ENCODE measurements at places on chromosomes 12 and 14.

GRCh38 chr14:53035336-53036210 is 84.7 kb upstream of the FERMT2 start:
- DNase-seq, result no peak

DNA sequence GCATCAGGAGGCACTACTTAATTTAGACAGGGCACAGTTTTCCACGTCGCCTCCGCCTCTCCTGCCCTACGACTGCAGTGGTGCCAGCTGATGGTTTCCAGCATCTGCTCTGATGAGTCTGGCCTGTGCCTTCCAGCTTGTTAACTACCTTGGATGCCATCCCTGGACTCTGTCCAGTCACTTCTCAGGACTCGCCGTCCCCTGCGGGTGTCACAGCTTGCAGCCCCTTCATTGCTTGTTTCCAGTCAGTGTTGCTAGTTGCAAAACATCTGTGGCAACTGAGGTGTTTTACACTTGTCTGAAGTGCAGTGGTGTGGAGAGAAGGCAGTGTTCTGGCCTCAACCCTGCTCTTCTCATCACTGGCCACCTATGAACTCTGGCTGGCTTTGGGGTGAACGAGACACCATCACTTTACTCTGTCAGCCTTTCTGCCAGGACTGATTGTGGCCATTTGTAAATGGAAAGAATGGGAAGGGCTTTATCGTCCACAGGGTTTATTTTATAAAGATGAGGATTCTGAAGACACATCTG is 8.3 kb downstream of the ADGRD1 start:
- no peak for DNase-seq

GRCh38 chr12:114319422-114319821 is 86.5 kb downstream of the TBX5 start:
- no peak for DNase-seq

GRCh38 chr12:88868050-88868449 is 287.8 kb upstream of the KITLG start:
- DNase-seq, result no peak

GRCh38 chr14:42140831-42141279 is 534.2 kb downstream of the LRFN5 start:
- DNase-seq, result no peak

GRCh38 chr14:77158882-77159255 is 17.3 kb upstream of the ZDHHC22 start:
- no peak for DNase-seq

- DNase-seq, result no peak
Observed at GRCh38 chr14:97388408-97388807, 591.2 kb downstream of the VRK1 start.

- no peak for DNase-seq
Observed at GRCh38 chr14:25411781-25412757, 362.1 kb upstream of the STXBP6 start.

- no peak for DNase-seq
Observed at GRCh38 chr14:89373185-89373584, 43.8 kb downstream of the FOXN3 start.

DNA sequence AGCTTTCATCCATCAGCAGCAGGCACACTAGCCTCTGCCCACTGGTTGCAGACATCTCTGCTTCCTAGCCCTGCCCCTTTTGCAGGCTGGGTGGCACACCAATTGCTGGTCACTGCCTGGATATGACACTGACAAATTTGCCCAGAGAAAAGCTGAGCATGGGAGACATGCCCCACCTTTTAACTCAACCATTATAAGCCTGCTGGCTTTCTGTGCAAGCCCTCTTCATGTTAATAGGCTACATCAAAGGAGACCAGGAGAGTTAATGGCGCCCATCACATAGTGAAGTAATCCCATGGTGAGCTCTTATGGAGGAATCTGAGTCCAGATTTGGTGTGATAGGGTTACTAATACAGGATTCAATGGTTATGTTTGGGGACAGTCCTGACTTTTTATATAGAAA is 139.2 kb downstream of the KICS2 start:
- DNase-seq, result no peak

GRCh38 chr14:21749306-21749868 is 75.8 kb upstream of the OR4E1 start:
- no peak for DNase-seq

DNA sequence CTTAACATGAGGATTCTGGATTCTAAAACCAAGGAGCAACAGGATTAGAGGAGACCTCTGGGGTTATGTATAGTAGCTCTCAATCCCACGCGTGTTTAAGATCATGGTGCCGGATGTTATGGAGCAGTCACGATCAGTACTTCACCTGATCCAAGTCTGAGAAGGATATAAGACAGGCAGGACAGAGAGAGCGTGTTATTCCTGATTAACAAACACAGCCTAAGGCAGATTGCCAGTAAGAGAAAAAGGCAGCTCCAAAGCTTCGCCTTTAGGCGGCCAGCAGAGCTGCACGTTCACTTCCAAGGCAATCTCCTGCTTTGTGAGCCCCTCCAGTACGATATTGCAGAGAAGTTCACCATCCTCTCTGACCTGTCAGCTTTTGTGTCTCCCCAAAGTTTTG is 5.5 kb downstream of the SETD3 start:
- peak; percentile 20 for DNase-seq

DNA sequence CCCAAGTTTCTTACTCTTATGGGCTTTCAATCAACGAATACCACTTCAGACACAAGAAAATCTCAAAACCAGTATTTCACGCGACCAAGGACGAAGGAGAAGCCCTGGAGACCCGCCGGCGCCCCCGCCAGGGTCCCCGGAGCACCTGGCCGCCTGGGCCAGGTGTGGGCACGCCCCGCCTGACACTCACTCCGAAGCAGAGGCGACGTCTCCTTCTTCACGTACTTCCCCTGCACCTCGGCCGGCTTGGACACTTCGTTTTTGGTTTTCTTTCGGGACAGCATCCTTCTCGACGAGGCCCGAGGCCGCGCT is 466 bp downstream of the SAV1 start:
- DNase-seq, result no peak
